Activated CD4-positive, alpha-beta T cell treated with anti-CD3 and anti-CD28 coated beads, Interleukin-2, Interleukin-4, amounts not matched to agents 100 ng/mL and 50 ng/mL, durations not matched to agents 16 hours and 8 hours (primary cell): ENCODE measurements at places on chromosomes 12 and 14.

DNA sequence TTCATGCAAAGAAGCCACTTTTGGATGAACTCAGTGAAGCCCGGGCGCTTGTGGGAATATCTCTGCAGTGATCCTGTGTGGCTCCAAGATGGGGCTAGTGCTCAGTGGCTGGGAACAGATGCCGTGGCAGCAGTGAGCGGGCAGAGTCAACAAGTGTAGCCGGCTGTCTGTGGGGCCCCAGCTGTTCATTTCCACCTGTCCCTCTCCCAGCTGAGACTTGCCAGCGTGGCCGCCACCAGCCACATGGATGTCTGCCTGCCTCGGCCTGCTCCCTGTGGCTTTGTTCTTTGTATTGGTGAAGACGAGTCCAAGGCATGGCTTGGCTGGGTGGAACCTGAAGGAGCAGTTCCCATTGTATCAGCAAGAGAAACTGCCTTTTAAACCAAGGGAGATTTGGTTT is 77.3 kb downstream of the NOS1 start:
- DNase-seq = no peak

GRCh38 chr12:22733756-22734155 is 108.8 kb downstream of the ETNK1 start:
- no peak for DNase-seq

- no peak for DNase-seq
These were observed 355.5 kb downstream of the ATP23 start for GRCh38 chr12:58296863-58297262.

DNA sequence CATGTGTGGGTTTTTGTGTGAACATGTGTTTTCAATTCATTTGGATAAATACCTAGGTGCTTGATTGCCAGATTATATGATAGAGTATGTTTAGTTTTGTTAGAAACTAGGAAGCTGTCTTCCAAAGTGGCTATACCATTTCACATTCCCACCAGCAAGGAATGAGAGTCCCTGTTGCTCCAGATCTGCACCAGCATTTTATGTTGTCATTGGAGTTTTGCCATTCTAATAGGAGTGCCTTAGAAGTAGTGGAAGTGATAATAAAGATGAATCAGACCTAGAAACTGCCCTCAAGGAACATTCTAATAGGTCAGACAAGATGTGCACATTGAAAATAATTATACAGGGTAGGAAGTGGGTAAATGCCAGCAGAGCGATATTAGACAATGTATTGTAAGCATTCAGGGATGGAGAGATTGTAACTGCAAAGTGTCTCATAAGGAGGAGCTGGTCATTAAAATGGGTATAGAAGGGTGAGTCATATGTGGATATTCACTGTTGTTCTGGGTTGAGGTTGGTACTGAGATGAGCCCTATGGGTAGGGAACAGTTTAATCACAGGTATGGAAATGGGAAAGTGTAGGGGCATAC is 71.4 kb downstream of the MNAT1 start:
- DNase-seq = peak; percentile 32

- DNase-seq = peak; percentile 54
These were observed 87.4 kb downstream of the OTOGL start for GRCh38 chr12:80186727-80187217.

GRCh38 chr12:58668871-58669270 is 251.4 kb downstream of the LRIG3 start:
- DNase-seq = no peak

GRCh38 chr14:50344116-50344775 is 32.1 kb downstream of the DMAC2L start:
- peak; percentile 90 for DNase-seq

- peak; percentile 59 for DNase-seq
These were observed 6.5 kb downstream of the NFE2 start for GRCh38 chr12:54294152-54294952.
